ENCODE measurements at places on chromosomes 7 and 10.
A peak's percentile ranks its signal among the peaks of the same experiment; 100 is the strongest.

DNA sequence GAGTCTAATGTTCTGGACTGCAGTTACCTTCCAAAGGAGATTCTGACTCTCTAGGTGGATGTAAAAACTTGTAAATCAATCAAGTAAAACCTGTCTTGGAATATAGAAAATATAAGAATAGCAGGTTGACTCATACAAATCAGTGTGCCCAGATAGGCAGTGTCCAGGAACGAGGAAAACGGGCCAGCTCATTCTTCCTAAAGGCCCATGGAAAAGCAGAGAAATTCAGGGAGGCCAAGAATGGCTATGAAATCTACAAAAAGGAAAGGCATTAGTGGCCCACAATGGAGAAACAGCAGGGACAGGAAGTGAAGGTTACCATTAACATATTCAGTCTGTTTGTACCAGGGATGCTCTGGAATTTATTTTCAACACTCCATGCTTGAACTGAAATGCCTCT, 14.9 kb downstream of the GLI3 start:
- DNase-seq = no peak

GRCh38 chr7:83701736-83702135, 52.8 kb upstream of the SEMA3E start:
- DNase-seq = no peak

GRCh38 chr10:128070721-128071416, 55.4 kb downstream of the MKI67 start:
- DNase-seq = no peak

DNA sequence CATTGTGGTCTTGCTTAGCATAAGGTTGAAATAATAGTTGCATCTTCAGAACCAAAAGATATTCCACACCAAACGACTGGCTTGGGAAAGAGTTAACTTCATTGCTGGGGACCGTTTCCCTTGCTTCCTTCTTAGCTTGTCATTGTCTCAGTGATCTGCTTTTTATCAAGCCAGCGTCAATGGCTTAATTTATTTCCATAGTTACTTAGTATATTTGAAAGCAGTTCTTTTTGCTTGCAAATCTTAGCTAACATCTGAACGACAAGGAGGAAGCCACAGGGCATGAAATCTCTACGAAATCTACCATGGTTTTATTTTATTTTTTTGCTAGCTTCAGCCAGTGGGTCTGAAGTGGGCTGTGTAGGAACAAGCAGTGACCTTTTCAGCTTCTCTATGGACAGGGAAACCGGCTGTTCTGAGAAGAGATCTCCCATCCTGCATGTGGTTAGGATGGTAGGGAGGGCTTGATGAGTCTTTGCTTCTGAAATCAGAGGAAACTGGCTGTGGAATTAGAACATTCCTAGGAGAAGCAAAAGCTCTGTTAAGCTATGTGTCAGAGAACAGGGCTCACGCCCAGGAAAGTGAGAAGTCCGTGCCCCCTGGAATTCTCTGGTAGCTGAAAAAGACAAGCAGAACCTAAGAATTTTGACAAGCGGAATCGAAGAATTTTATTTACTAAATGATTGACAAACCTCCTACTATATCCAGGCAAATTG, 8.0 kb downstream of the SLC18A2 start:
- DNase-seq = no peak

DNA sequence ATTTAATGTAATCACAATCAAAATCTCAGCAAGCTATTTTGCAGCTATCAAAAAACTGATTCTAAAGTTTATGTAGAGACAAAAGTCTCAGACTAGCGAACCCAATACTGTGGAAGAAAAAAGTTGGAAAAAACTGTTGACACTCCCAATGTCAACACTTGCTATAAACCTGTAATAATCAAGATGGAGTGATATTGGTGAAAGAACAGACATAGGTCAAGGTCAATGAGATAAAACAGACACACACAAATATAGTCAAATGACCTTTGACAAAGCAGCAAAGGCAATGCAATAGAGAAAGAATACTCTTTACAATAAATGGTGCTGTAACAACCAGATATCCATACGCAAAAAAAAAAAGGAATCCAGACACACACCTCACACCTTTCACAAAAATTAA, 84.5 kb downstream of the ATE1 start:
- DNase-seq = no peak

DNA sequence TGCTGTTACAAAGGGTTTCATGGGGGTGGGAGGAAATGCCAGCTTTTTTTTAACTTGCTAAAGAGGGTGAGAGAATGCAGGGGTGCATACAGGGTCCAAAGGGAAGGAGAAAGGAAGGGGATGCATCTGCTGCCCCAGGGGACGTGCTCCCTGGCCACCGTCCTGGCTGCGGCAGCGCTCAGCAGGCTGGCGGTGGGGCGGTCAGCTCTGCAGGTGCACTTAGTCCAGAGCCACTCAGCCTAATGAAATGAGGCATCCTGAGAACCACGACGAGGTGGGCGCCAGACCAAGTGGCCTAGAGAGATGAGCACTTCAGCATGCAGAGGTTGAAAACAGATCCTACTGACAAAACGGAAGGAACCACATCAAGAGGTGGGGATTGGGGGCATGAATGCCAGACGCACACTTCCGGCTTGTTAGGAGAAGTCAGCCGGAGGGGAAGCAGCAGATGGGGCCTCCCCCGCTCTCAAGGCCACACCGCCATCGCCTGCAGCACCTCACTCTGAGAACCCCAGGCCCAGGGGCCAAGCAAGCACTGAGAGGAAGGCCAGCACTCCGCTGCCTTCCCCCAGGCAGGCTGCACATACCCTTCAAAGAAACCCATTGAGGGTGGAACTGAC, 94.5 kb downstream of the MAD1L1 start:
- DNase-seq = peak; percentile 26

DNA sequence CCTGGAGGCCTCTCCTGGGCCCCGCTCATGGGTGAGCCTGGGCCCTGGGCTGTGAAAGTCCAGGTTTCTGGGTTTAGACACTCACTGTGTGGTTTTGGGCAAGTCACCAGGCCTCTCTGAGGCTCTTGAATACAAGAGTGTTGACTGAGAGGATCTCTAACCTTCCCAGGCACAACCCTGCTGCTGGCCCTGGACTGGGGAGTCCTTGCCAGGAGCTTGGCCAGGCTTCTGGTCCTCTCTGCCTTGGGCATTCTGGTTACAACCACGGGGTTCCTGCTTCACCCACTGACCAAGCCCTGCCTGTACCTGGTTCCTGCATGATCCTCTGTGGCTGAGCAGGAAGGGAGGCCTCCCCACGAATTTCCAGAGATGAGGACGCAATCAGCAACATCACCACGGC, 63.6 kb upstream of the COL13A1 start:
- DNase-seq = no peak

Measured in activated CD4-positive, alpha-beta T cell treated with anti-CD3 and anti-CD28 coated beads, Interleukin-2, amount 50 U/mL, for 4 hours (primary cell).